ENCODE measurements at places on chromosomes 1 and 21.

- DNase-seq, result peak; percentile 73
Observed at GRCh38 chr1:34709547-34709946, 45.3 kb upstream of the GJB5 start.

DNA sequence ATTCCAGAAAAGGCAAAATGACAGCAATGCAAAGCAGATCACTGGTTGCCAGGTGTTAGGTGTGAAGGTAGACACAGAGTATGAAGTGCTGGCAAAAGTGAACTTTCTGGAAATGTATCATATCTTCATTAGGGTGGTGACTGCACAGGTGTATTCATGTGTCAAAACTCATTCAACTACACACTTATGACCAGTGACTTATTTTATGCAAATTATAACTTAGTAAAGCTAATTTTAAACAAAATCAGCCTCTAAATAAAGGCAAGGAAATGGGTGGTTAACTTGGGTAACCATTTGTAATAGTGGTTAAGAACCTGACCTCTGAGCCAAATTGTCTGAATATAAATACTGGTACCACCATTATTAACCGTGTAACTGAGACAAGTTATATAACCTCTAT is 7.4 kb downstream of the COP1 start:
- no peak for DNase-seq

DNA sequence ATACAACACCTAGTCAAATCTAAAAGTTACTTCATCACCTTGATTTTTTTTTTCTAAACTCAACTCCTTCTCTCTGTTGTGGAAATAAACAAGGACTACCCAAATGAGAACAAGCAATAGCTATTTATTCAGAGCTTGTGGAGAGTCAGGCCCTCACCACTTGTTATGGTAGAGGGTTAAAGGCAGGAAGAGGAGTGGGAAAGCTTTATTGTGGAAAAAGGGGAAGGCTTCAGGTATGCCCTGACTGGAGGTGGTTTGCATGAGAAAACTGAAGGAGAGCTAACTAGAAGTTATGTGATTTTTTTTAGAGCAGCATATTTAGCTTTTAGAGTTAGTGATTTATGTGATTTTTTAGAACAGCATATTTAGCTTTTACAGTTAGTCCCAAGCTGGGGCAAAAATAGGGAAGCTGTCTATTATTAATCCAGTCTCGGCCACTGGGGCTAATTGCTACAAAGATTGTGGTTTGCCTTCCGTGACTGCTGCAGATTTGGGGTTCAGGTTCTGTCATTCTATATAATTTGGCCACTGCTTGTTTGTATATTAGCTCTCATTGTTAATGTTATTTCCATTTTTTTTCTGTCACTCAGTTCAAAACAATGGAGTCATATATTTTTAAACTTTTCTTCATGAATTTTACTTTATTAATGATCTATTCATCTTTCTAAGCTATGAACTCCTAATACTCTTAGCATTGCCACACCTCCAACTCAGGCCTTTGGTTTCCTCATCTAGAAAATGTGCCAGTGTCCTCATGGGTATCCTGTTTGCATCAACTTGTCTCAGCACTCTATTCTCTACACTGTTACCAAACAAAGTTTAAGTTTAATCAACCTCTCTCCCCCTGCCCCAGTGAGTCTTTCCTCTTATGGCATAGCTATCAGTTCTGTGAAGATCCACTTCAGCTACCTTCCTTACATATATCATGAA is 713.0 kb downstream of the BRINP3 start:
- no peak for DNase-seq

DNA sequence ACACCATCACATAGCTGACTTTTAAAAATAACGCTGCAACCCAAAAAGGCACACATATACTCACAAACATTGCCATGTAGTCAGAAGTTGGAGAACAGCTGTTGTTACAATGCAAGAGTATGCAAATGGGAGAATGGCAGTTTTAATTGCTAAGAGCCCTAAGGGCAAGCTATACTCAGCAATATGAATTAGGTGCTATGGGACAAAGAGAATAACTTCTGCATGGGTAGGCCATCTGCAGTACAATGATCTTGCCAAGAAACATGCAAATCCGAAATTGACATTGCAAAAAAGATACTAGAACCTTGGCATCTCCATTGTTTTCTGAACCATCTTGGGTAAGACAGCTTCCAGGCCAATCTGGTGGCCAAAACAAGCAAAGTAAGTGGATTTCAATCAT is 697.8 kb downstream of the LRRIQ3 start:
- DNase-seq, result no peak

- no peak for DNase-seq
Observed at GRCh38 chr1:151832318-151832980, 847 bp upstream of the RORC start.
